ENCODE measurements at places on chromosomes 7 and 10. TPM values are rescaled to one million over a fixed set of nuclear protein-coding genes. Genes with fewer than 3 reads are reported as not detected.

Gene NUTM2B
- 0.51 TPM for total RNA-seq

GRCh38 chr10:57696641-57697040 lies 571.1 kb downstream of the IPMK start:
- peak; percentile 78 for DNase-seq

GRCh38 chr7:117825132-117825531 lies 48.1 kb downstream of the CTTNBP2 start:
- DNase-seq: peak; percentile 57

DNA sequence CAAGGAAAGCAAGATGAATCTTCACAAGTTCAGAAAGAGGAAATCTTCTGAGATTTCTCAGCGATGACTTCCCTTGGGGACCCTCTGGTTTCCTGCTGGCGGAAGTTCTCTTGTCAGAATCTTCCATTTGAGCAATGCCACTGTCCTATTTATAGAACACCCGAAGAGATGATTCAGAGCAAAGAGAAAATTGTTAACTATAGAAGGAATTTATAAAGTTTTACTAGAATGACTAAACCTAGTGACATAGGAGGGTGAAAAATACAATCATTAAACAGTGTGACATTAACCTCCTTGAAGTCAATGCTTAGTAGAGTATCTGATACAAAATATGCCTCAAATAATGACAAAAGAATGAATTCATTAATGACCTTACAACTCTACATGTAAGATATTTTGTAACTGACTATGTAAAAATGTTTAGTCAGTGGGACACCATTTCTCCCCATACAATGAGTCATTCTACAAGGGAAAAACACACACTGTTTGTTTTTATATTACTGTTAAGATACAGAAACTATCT lies 206.5 kb upstream of the CNTNAP2 start:
- DNase-seq: no peak

GRCh38 chr10:114720685-114721278 lies 62.7 kb upstream of the ABLIM1 start:
- no peak for DNase-seq

GRCh38 chr7:91034459-91035368 lies 229.5 kb upstream of the FZD1 start:
- DNase-seq: peak; percentile 34
